DMS53 (cell line): ENCODE measurements at places on chromosomes 2 and 18.

GRCh38 chr2:218162814-218163213 is 3.9 kb downstream of the CXCR1 start:
- no peak for DNase-seq

DNA sequence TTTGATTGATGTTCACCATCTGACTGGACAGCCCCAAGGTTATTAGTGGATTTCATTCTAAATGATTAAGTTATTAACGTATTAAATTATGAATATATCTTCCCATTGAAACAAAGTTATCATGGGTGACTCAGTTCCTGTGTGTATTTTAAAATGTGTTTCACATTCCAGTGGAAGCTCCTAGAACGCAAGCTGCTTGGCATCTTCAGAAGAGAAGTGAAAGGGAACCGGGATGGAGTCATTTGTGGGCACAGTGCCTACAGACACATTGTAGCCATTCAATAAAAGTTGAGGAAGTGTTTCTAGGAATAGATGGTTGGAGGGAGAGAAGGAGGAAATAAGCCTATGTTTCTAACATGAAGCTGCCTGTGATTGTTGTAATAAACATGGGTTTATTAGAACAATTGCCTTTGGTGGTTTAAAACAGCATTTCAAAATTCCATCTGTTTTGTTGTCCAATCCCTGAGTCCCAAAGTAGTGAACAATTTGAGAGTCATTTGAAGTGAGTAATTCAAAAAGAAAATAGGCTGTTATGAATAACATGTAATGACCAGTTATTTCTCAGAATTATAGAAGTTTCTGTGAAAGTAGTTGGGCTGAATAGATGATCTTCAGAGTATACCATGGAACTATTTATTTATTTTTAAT is 143.5 kb downstream of the PKP4 start:
- peak; percentile 18 for DNase-seq

GRCh38 chr2:169015943-169016342 is 15.2 kb downstream of the ABCB11 start:
- DNase-seq, result no peak

DNA sequence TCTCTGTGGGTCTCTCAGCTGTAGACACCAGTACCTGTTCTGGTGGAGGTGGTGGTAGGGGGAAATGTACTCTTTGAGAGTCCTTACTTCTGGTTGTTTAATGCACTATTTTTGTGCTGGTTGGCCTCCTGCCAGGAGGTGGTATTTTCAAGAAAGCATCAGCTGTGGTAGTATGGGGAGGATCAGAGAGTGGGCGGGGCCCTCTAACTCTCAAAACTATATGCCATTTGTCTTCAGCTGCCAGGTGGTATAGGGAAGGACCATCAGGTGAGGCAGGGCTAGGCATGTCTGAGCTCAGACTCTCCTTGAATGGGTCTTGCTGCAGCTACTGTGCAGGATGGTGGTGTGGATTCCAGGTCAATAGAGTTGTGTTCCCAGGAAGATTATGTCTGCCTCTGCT is 1100.8 kb downstream of the CNTNAP5 start:
- DNase-seq, result no peak

DNA sequence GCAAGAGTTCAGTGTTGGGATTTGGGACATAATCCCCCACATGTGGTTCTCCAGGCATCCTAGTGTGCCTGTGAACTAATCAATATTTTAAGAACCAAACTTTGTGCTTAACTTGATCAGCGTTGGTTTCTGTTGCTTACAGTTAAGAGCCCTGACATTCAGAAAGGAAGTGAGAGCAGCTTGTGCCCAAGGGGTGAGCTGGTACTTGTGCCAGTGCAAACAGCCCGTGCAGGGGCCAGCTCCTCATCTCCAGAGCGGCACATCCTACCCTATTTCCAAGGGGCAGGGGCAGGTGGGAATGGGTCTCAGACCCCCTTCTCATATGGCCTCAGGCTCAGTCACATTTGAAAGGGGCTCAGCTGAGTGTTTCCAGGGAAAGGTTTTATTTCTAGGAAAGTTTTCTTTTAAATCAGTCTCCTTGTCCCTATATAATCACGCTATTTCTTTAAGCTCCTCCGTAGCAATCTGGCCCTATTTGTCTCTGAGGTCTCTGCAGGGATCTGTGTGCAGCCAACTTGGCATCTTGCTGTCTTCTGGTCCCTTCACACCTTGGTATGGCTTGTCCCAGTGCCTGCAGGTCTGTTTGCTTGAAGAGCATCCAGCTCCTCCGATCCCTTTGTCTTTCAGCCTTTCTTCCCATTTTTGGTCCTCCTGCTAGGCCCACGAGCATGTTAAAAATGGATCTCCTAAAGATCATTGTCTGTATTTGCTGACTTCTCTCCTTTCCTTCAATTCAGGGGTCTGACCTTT is 358.9 kb downstream of the HRH4 start:
- no peak for DNase-seq

GRCh38 chr18:75638776-75639471 is 211.4 kb upstream of the SMIM21 start:
- DNase-seq, result peak; percentile 20

DNA sequence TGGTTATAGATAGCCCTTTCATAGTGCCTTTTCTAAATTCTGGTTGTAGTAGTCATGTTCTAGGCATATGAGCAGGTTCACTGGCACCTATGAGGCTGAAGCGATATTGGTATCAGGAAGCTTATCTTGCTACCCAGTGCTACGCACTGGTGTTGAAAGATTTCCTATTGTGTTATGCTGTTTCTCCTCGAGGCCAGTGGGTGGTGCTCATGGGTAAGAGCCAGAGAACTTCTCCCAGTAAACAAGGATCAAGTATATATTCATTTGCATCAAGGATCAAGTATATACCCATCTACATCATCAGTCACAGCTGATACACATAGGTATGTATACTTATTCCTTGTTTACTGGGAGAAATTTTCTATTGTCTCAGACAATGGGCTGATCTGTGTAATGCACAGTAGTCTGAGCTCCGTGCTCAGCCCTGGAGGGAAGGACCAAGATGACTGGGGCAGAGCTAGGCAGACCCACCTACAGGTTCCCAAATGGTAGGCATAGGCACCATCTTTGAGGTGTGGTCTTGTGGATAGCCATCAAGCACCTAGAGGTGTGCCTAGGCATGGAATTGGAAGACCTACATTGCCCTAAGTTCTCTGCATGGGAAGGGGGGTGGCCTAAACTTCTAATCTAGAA is 101.2 kb upstream of the GALNT13 start:
- peak; percentile 13 for DNase-seq

GRCh38 chr2:40361478-40361877 is 90.4 kb downstream of the SLC8A1 start:
- peak; percentile 17 for DNase-seq
